ENCODE measurements at places on chromosomes 6 and 20.

DNA sequence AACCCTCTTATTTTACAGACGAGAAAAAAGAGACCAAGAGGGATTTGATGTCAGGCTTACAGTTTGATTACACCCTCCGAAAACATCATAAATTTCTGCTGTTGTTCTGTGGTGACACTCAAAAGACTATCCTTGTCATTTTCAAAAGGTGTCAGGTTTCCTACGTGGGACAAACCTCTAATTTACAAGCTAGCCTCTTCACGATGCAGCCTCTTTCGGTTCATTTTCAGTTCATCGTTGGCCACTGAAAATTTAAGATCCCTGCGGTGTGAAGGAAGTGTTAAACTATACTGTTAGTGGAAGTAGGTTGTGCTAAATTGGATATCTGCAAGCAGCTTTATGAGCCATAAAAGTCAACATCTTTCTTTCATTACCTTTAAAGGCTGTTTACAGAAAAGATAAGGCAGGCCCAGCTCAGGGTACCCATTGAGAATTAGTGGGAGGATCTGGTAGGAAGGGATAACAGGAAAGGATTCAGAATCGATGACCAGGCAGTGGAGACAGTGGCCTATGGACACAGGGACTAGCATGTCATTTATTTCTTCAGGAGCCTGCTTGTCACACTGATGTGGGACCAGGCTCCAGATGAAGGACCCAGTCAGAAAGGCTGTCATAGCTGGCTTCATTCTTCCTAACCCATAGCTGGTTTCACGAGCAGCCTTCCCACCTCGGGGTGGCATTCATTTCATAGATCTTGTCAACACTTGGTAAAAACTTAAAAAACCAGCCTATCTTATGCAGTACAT is 329.1 kb upstream of the SOX4 start:
- H3K4me3 ChIP-seq: no peak overlapping the region
- no peaks in the 10 kb centered on the region for H3K27me3 ChIP-seq
- H3K36me3 ChIP-seq: no peaks in the 10 kb centered on the region

- H3K36me3 ChIP-seq: peaks cover 4% of the 10 kb centered on the region
- H3K27ac ChIP-seq: no peak overlapping the region
- H3K27me3 ChIP-seq: no peaks in the 10 kb centered on the region
- peaks cover 13% of the 10 kb centered on the region for H3K4me1 ChIP-seq
- no peak overlapping the region for H3K4me3 ChIP-seq
Measured at GRCh38 chr6:15474196-15474595, 188.6 kb downstream of the DTNBP1 start.

- no peak overlapping the region for H3K4me3 ChIP-seq
- no peaks in the 10 kb centered on the region for H3K27me3 ChIP-seq
- no peak overlapping the region for H3K27ac ChIP-seq
Measured at GRCh38 chr6:64330694-64331307, 695.2 kb downstream of the PHF3 start.

DNA sequence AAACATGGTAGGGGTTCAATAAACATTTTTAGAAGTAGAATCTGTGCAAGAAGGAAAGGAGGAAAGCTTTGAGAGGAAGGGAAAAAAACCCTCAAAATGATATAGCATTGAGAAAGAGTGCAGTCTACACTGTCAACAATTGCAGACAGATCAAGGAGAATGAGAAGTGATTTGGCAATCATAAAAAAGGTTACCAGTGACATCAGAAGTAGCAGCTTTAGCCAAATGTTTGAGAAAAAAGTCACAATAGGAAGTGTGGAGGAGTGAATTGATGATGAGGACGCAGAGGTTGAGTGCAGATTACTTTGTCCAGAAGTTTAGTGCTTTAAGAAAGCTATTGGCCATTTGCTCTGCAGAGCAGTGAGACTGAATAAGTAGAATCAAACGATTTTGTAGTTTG is 155.0 kb downstream of the GJA1 start:
- no peak for DNase-seq
- peaks cover 16% of the 10 kb centered on the region for H3K4me1 ChIP-seq
- no peaks in the 10 kb centered on the region for H3K27me3 ChIP-seq

DNA sequence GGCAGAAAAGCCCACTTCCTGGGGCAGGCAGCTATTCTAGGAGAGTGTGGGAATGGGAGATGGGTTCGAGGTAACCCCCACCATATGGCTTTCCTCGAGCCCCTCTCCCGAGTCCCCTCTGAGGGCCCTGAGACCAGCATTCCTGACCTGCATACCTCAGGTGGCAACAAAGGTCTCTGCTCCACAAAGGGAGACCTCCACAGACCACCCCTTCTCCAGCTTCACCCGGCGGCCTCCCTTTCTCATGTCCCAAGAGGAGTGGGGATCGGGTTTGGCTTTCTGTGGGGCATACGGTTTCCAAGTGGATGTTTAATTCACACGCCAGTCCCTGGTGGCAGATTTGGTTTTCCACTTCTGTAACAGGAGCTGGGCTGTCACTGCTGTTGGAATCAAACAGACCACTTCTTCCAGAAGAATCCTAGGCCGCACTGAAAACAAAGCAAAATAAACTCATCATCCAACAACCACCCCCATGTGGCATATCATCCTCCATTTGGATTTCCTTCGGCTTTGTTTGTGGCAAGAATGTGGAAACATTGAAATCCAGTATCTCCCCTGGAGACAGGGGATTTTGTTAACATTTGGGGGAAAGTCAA is 83.2 kb downstream of the DLL1 start:
- H3K27ac ChIP-seq: no peak overlapping the region
- H3K27me3 ChIP-seq: no peaks in the 10 kb centered on the region
- H3K36me3 ChIP-seq: no peaks in the 10 kb centered on the region
- DNase-seq: peak; percentile 87
- H3K4me3 ChIP-seq: no peak overlapping the region

- peaks cover 67% of the 10 kb centered on the region for H3K4me1 ChIP-seq
- peak overlapping the region; percentile 89 for H3K27ac ChIP-seq
- DNase-seq: no peak
- H3K36me3 ChIP-seq: peaks cover 14% of the 10 kb centered on the region
- peak overlapping the region; percentile 98 for H3K4me3 ChIP-seq
Measured at GRCh38 chr20:62143957-62144825, 622 bp downstream of the SS18L1 start.
